KBM-7 (cell line): ENCODE measurements at places on chromosomes 3 and 15.

DNA sequence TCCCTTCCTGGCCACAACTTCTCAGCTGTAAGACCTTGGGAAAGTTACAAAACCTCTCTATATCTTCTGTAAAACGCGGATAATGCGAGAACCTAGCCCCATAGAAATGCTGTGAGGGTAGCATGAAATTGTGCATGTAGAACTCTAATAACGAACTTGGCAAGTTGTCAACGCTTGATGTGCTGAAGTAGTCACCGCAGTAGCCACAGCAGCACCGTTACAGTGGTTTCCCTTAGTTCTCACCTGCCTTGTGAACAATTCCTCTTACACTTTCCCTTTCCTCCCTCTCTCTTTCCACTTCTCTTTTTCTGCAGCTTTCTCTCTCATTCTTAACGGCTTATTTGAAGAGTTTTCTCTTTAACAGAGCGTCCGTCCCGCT lies 447 bp upstream of the SHQ1 start:
- DNase-seq: no peak

DNA sequence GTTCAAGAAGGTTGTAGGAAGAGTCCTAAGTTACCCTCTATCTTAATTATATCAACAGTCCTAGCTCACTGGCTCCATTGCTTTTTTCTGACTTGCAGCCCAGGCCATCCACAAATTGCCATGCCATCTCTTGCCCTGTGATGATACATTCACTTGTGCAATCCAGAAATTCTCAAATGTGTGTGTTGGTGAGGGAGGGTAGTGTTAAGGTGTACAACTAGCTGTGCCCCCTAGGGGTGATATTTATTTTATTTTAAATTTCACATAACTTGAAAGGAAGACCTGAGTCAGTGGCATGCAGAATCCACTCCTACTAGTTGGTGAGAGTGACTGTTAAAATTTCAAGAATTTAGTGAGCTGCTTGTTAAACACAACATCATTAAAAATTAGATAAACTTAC lies 156.1 kb upstream of the ANKRD28 start:
- peak; percentile 29 for DNase-seq

GRCh38 chr3:36501616-36502015 lies 121.3 kb downstream of the STAC start:
- DNase-seq: no peak

DNA sequence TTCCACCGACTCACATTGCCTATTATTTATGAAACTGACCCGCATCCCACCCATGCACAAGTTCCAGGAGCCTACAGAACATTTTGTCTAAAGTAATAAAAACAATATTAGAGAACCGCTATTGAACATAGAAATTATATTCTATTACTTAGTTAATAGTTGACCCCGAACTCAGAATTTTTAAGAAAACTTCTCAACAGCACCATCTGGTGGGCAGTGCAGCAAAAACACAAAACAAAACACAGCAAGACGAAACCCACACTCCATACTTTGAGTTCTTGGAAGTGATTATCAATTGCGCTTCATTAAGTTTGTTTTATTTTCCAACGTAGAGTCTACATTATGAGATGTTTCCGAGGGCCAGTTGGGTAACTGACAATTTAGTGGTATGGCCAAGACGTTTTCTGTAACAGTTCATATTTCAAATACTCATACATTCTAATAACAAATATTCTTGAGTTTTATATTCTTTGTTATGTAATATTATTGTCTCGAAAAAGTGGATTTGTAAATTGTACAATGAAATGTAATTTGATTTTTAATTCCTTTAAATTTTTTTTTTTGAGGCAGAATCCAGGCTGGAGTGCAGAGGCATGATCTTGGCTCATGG lies 24.0 kb upstream of the C3orf70 start:
- DNase-seq: peak; percentile 61

DNA sequence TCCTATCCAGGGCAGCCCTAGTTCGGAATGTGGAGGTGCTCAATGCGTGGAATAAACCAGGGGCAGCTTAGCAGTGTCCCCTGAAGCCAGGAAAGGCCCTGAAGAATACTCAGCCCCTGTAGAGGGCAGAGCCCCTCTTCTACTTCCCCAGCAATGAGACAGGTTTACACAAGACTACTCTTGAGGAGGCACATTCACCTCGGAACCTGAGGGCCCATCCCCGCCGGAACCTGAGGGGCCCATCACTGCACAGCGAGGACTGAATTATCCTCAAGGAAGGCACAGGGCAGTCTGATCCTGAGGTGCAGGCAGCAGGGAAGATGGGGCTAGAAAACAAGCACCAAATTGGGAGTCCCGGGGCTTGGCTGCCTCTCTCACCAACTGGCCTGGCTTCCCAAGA lies 22.2 kb downstream of the CCDC13 start:
- no peak for DNase-seq

DNA sequence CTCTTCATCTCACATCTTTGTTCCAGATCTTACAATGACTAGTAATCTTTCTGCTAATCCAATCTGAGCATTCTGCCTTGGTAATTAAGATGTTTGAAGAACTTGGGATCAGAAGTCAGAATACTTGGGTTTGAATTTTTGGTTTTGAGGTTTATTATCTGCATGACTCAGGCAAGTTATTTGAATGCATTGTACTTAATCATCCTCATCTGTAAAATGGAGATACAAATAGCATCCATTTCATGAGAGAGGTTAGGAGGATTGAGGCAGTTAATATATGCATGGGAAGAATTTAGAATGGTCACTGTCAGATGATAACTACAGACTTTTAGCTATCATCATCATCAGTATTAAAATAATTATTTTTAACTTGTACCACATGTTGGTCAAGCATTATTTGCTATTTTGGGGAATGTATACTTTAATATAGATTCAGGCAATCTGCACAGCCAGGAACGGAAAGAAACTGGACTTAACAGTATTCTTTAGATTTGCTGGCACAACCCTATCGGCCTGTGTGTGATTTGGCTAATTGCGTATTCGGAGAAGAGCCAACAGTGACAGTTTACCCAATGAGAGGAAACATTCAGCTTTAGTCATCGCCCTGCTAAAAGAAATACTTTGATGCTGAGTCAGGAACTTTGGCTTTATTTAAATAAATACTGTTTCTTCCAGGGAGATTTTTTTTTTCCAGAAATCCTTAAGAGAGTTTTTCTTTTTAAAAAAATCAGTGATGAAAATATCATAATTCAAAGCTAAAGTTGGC lies 600.0 kb downstream of the ROBO1 start:
- DNase-seq: no peak

- DNase-seq: peak; percentile 70
Measured at GRCh38 chr3:154602241-154602640, 172.3 kb upstream of the GPR149 start.

DNA sequence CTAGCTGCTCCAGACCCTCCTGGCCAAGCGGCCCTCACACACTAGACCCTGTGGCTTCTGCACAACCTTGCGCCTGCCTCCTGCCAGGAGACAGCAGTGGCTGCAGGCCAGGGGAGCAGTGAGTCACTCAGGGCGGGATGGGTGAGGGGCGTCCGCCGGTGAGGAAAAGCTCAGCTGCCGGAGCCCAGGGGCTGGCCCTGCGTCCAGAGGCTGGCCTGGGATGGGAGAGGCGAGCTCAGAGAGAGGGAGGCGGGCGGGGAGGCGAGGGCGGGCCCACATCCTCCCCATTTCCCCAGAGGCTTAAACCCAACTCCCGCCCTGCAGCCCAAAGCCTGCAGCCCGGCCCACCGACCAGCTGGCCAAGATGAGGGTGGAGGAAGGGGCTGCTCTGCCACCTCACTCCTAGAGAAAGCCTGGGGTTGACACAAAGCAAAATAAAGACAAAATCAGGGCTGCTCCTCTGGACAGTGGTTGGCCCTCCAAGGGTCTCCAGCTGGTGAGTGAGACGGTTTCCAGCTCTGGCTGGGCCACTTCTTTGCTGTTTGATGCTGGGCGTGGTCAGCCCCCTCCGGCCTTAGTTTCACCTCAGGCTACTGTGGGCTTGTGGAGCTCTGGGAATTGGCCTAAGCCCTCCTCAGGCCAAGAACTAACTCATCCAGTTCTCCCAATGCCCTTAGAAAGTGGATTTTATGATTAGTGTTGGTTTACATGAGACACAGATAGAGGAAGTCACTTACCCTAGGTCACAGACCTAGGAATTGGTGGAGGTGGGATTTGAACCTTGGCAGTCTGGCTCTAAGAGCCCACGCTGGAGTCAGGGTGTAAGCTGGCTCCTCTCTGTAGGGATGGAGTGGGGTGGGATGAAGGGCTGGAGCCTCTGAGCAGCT lies 50.6 kb downstream of the IQSEC1 start:
- no peak for DNase-seq

DNA sequence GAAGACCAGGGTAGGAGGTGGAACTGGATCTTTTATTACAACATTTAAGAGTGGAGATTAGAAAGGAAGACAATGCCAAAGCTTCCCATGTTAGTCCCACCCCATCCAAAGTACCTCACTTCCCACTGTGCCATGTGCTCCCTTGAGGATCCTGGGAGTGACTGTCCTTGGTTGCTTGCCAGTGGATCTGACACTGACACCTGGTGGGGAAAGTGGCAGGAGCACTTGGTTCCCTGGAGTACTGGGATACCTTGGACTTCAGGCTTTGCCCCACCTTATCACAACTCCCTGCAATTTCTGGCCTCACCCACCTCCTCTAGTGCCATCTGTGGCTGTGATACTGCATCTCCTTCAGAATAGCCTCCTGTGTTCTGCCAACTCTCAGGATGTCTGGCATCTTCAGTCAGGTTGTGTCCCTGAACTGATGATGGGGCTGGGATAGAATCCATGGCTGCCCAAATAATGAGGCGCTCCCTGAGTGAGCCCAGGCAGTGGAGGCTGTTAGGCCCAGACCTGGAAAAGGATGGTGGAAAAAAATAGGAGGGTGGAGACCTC lies 1.3 kb downstream of the ELL3 start:
- DNase-seq: no peak

DNA sequence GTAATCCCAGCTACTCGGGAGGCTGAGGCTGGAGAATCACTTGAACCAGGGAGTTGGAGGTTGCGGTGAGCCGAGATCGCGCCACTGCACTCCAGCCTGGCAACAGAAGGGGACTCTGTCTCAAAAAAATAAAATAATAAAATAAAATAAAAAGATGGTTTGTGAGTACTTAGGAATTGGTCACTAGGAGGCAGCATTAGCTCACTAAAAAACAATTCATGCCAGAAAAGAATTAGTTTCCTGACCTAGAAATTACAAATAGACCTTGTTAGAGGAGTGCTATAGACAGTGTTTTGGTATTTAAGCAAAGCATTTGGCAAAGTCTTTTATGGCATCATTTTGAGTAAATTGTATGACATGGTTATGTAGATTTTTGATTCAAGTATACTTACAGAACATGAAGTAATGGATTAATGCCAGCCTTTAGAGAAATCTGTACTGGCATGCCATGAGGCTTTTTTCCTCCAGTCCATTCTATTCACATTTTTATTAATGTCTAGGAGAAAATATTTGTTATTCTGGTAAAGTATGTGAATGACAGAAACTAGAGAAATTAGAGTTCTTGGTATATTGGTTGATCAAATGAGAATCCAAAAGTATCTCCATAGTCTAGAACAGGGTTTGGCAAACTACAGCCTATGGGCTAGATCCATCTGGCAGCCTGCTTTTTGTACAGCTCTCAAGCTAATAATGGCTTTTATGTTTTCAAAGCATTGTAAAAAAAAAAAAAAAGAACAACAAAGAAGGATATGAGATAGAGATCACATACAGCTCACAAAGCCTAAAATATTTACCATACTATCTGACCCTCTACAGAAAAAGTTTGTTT lies 81.6 kb downstream of the LRRC49 start:
- DNase-seq: peak; percentile 49

GRCh38 chr15:89078851-89079810 lies 9.1 kb upstream of the ABHD2 start:
- no peak for DNase-seq

DNA sequence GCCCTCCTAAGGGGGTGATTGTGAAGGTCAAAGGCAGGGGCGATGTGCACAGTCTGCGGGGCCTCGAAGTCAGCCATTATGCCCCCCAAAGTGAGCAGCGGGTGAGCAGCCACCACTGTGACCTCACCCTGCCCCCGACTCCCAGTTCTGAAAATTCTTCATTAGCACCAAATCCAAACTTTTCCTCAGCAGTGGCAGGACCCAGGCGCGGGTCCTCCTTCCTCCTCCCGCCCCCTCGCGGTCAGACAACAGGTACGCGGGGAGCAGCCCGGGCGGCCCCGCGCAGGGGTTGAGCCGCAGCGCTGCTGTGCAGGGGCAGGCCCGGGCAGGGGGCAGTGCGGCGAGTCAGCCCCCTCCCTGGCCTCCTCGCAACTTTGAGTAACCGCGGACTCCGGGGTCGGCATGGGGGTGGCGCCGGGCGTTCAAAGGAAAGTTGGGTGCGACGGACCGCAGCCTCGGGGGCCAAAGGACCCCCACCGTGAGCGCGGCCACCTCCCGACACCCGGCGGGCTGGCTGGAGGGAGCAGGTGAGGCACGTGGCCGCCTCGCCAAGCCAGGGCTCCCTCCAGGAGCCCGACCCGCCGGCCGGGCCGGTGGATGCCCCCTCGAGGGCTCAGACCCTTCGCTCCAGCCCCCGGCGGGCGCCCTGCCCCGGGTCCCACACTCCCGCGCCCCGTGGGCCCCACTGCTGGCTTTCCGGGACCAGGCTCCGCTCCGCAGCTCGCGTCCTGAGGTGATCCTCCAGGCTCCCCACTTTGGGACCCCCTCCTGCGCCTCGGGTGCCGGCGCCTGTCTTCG lies 49.4 kb upstream of the CCDC174 start:
- DNase-seq: no peak

- DNase-seq: no peak
Measured at GRCh38 chr3:8555725-8556472, 54.3 kb downstream of the LMCD1 start.

GRCh38 chr15:58374147-58374546 lies 57.6 kb upstream of the LIPC start:
- DNase-seq: no peak

- no peak for DNase-seq
Measured at GRCh38 chr3:59601486-59601885, 551.7 kb upstream of the CFAP20DC start.

DNA sequence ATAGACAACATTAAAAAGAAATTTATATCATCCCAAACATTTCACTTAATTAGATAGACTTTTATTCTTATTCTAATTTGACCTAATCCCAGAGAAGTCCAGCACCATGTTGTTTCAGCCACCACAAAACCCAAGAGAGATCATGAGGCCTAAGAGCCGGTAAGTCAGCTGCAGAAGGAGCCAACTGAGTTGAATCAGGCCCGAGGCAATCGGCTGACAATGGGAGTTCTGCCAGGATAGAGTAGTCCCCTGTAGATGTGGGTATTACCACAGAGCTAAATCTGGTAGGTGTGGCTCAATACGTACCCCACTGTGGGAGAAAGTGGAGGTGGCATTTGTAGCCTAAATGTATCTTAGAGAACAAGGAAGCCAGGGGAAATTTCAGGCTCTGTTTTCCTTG lies 49.7 kb upstream of the UMPS start:
- DNase-seq: no peak

DNA sequence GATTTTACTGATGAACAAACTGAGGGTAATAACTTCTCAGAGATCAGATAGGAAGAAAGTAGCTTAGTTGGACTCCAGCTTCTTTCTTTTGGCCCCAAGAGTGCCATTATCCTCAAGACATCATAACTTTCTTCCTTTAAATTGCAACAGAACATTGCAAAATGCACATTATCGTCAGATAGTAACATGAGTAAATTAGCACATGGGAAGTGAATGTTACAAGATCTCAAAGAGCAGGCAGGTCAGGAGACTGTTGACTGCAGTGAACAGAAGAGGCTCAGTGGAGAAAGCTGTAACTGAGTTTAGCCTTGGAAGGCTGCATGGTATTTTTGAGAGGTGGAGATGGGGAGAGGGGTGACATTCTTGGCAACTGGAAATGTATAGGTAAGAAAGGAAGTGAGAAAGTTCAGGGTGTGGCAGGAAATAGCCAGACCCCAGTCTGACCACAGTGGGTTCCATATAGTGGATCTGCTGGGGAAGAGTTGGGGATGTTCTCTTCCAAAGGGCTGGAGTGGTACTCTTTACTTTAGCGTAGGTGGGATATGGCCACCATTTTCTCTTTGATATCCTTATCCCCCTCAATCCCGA lies 307.7 kb downstream of the RPLP1 start:
- no peak for DNase-seq
